ENCODE measurements at places on chromosomes 3 and 15.

DNA sequence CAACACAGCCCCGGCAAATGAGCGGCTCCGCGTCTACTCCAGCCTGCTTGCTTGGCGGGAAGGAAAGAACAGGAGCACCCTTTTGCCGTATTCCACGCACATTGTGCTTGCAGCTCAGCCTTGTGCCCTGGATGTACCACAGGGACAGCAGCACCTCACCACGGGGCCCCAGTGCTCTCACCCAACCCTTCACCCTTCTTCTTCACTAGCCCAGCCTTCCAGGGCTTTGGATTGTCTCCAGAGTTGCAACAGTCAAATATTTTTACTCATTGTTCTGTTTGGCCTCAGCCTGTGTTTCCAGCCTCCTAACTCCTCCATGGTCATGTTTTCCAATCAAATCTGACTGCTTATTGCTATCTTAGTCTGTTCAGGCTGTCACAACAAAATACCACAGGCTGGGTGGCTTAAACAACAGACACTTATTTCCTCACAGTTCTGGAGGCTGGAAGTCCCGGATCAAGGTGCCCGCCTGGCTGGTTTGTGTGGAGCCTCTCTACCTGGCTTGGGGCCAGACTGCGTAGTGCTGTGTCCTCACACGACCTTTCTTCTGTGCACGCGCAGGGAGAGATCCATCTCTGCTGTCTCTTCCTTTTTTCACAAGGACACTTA is 79.2 kb upstream of the ABHD17C start:
- no peak for DNase-seq

DNA sequence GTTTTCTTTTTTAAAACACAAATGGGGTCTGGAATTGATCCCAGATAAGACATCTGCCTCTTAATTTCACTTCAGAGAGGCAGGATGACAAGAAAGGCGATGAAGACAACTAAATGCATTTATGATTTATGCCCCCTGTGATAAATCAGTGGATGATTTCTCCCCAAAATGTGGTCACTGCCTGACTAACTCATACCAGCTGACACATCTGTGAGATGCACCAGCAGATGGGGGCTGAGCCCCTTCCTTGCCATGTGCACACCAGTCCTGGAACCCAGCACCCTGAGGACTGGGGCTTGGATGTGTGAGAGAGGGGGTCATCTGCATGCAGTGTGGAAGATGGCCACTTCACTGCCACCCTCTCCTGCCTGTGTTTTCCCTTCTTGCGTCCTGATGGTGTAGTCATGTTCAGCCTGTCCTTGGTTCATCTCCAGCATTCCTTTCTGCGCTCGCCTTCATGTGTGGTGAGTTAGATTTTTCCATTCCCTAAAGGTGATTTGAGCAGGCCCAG is 264.3 kb downstream of the LRTM1 start:
- no peak for DNase-seq

DNA sequence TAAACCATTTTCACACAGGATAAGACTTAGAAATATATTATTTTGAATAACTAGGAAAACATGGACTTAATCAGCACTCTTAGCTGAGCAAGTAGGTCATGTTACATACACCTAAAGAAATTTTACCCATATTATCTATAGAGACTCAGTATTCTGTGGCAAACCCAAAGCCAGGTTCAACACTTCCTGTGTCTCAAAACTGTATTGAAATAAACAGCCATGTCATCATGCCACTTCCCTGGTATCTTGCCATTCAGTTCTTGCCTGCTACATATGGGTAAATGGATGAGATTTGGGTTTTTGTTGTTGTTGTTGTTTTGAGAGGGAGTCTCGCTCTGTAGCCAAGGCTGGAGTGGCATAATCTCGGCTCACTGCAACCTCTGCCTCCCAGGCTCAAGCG is 141.5 kb upstream of the PLXND1 start:
- DNase-seq: no peak

DNA sequence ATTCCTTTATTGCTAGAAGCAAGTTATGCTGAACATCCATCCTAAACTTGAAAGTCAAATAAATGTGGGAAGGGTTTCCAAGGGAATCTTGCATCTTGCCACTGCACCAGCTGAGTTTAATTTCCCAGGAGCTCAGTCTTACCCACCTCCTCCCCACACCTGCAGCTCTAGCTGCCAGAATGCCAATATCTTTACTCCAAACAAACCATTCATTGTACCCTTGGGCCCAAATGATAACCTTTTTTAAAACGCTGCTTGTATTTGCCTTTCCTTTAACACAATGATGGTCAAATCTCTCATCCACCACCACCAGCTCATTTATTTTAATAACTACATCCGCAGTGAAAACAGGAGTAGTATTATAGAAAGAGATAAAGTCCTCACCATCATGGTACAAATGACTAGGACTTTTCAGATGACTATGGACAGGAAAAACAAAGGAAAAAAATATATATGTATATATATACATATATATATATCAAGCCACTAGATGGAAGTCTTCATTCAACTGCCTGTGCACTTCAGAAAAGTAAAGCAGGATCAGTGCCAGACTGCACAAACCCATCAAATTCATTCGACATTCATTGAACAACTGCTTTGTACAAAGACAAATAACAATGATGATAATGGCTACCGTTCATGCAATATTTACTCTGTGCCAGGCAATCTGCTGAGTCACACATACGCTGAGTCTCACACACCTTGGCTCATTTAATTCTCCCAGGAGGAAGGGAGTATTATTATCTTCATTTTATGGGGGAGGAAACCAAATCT is 44.0 kb downstream of the BFSP2 start:
- DNase-seq: no peak

DNA sequence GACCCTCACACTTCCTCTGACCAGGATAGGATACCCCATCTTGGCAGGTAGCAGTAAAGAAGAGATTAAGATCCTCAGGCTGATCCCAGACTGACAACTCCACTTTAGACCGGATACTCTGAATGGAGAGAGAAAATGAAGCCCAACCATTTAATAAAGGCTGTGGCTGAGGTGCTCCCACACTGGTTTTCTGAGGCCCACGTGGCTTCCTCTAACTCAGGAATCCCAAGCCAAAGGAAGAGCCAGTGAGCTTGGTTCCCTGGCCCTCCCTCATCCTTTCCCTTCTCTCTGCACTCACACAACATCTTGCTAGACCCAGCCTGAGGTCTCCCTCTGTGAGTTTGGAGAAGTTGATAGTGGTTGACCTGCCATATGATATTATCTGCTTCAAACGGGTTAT is 78.1 kb downstream of the ITGB5 start:
- no peak for DNase-seq

GRCh38 chr15:29800491-29801366 is 21.5 kb downstream of the TJP1 start:
- no peak for DNase-seq

DNA sequence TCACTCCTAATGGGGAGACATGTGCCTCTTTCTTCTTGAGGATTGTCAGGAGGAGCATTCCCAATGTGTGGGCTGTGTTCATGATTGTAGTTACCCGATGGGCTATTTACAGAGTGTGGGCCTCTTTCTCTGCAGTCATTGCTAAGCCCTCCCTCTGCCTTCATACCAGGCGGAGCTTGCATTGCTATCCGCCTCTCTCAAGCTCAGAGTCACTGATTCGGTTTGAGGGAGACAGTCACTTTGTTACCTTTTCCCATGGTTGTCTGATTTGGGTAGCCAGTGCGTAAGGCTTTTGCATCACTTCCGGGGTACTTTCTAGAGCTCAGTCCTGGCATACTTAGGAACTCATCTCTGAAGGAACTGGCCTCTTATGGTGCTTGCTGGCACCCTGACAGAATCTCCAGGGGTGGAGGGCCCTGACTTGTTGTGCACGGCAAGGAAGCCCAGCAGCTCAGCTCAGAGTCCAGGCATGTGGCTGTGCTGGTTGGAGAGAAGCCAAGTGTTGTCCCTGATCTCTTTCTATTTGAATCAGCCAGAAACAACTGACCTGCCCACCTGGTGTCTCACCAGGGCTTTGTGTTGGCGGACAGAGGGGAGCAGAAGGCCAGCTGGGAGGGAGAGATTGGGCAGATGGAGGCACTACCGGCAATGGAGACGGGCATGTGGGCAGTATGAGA is 79.8 kb downstream of the EPHB1 start:
- DNase-seq: no peak

DNA sequence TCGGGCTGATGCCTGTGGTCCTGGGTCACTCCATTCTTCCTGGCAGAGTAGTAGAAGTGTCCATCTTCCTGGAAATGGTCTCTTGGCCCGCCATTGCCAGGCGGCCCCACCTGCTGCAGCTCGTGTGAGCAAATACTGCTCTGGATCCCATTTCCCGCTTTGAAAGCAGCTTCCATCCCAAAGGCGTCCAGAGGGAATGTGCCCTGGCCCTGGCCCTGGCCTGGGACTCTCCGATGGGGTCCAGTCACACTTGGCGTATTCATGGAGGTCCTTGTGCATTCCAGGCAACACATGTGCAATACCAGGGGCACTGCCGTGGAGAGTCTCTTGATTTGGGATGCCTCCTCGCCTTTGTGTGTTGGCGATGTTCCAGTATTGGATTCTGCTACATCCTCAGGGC is 111.1 kb downstream of the SNRPN start:
- DNase-seq: no peak

DNA sequence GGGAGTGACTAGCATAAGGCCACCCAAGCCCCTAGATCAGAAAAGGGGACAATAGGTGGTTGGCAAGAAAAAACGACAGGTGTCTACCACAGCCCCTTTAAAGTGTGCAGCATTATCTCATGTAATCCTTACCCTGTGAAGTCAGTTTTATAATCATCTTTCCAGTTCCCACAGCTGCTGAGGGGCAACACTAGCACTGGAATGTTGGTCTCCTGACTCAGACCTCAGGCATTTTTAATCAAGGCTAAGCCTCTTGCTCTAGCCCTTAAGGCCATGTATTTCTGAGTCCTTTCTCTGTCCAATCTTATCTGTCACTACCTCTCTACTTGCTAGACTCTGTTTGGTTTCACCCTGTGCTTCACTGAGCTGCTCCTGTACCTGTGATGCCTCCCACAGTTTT is 171.7 kb downstream of the TLE3 start:
- DNase-seq: no peak

DNA sequence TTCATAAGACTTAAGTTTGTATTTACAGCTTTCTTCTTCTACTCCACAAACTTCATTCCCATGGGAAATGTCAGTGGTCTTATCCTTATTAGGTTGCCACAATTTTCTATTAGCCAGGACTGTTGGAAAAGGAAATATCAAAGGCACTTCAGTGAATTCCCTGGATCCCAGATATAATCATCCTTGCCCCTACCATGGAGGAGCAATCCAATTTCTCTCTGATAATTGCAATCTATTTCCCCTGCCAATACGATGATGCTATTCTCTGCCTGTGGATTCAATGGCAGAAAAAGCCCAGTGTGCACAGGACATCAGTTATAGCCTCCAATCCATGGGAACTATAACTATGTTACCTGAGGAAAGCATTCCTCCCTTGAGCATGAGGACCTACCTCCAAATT is 536.4 kb upstream of the UBE2E2 start:
- DNase-seq: no peak

DNA sequence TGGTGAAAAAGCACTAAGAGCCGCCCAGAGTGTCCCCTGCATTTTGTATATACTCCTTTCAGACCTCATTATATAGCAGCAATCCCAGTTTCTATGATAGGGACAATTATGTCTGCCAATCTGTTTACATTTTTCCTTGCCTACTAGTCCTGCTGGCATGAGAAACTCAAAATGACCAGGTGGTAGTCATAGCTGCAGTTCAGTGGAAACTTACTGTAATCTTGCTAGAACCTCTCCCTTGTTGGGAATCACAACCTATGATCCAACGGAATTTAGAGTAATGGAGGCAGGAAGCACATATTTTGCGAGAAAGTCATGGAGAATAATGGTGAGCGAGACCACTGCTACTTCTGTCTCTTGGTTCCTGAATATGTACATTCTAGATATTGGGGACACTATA is 28.6 kb upstream of the MINAR1 start:
- DNase-seq: no peak

DNA sequence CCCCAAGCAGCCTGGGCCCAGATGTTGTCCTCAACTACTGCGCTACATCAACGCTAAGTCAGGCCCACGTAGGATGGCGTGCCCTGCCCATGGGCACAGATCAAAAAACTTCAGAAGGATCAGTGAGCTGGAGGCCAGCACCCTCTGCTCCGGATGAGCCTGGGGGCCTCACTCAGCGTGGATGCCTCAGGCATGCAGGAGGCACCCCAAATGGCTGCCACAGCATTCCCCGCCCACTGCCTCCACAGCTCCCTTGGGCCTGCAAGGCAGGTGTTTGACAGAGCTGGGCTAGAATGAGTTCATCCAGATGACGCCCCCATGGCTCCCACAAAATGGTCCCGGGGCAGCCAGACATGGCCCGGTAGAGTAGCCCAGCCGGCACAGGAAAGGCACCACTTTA is 7.1 kb downstream of the ATP2B2 start:
- DNase-seq: no peak

GRCh38 chr15:90178468-90179435 is 22.4 kb upstream of the SEMA4B start:
- no peak for DNase-seq

DNA sequence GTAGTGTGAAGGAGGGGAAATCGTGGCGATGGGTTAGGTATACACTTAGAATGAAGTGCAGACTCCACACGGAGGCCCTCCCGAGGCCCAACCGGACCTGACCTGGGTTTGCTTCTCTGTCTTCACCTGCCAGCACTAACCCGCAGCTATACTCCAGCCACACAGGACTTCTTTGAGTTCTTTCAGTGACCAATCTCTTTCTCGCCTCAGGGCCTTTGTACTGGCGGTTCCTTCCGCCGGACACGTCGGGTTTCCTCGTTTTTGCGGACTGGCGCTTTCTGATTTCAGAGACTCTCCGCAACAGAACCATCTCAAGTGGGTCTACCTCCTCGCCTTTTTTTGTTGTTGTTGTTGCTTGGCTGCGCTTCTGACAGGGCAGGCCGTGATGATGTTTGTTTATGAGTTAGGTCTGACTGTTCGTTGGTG is at the start of gene NEIL1:
TSS of gene NEIL1 (plus strand) at position 244 of the 426 bp plus-strand sequence. CDS start 1,867 bp downstream, outside the sequence.
- no peak for DNase-seq

DNA sequence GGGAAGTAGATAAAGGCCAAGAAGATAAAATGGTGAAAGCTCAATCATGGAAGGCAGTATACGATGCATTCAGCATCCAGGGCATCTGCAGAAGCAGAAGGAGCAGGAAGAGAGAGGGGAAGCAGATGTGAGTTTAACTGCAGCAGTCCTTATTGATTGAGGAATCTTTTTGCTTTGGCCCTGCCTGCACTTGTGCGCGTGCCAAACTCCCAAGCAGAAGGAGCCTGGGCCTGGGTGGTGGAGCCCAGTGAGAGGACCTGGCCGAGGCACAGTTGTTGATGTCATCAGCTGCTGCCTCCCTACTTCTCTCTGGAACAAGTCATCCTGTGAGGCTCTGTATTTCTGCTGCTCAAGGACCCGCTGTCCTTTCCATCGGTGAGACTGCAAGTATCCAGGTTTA is 65.5 kb upstream of the ROPN1 start:
- no peak for DNase-seq

Data from stimulated activated CD8-positive, alpha-beta memory T cell treated with anti-CD3 and anti-CD28 coated beads, Interleukin-15, amount 100 ng/mL, for 48 hours (primary cell).